ENCODE measurements at places on chromosomes 3 and 15.

GRCh38 chr3:18195836-18196235 lies 229.3 kb downstream of the SATB1 start:
- DNase-seq, result no peak

- DNase-seq, result peak; percentile 89
These were observed at the start of gene CCR1 for GRCh38 chr3:46208167-46208704. Gene CCR1 (minus strand): TSS chr3:46208313. CDS start chr3:46204313, 4,000 bp downstream.

GRCh38 chr15:81595752-81596151 lies 221.7 kb upstream of the TMC3 start:
- DNase-seq, result no peak

- no peak for DNase-seq
These were observed 11.3 kb upstream of the CHST14 start for GRCh38 chr15:40459391-40460015.

GRCh38 chr15:96321639-96322535 lies 8.6 kb upstream of the NR2F2 start:
- DNase-seq, result no peak

DNA sequence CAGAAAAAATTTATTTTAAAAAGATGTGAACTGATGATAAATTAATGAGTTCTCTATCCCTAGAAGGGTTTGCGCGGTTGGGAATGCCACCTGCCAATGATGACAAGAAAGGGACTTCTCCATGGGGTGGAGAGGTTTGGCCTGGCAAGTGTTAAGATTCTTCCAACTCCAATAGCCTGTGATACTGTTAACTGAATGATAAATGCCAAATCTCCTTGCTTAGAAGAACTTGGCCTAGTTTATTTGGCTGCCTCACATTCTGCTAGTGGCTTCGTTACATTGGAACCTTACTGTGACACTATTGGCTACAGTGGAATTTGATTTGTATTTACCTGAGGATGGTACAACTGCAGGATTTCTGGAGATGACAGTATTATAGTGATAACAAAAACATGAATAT lies 91.7 kb upstream of the CCNL1 start:
- no peak for DNase-seq

- DNase-seq, result peak; percentile 28
These were observed 33.2 kb downstream of the SLC12A8 start for GRCh38 chr3:125179143-125179883.

DNA sequence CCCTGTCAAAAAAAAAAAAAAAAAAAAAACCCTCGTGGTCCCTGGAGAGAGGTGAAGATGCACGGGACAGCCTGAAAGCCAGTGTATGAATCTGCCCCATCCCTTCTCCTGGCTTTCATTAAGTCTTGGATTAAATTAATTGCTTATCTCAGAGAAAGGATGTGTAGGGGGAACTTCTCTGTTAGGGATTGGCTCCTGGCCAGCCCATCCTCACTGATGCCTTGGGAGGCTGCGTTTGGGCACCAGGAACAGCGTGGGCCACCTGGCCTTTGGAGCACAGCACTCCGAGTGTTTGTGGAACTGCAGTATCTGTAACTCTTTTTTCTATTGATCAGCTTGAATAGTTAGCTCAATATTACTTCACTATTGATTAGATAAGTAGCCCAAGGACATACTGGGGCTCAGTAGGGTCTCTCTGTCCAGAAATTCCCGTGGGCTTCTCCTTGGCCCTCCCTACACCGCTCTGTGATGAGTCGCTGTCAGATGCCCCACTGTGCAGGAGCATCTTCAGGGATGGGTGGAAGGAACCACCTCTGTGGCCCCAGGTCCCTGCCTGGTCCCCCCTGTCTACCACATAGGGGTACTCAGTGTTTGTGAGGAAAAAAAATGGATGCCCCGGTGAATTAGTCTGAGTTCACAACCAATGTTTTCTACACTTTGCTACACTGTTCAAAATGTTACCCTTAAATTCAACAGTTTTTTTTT lies 2.0 kb downstream of the PXYLP1 start:
- DNase-seq, result no peak

- no peak for DNase-seq
These were observed 203.5 kb upstream of the LINGO1 start for GRCh38 chr15:77836121-77836692.

- DNase-seq, result no peak
These were observed 18.9 kb downstream of the MYH15 start for GRCh38 chr3:108491456-108491855.

DNA sequence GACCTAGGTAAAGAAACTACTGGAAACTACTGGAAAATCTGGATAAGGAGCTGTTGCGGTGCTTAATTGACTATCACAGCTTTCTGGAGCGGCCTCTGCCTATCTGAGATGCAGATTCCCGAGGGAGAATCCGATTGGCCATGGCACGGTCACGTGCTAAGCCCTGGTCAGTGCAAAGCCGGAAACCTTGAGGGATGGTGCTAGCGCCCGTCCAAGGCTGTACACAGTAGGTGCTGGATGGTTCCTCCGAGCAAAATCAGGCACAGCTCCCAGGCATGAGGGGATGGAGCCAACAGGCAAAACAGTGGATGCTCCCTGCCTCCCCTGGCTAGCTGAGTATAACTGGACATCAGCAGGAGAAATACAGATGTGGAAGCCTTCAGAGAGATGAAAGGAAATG lies 238.7 kb upstream of the HES1 start:
- DNase-seq, result no peak

DNA sequence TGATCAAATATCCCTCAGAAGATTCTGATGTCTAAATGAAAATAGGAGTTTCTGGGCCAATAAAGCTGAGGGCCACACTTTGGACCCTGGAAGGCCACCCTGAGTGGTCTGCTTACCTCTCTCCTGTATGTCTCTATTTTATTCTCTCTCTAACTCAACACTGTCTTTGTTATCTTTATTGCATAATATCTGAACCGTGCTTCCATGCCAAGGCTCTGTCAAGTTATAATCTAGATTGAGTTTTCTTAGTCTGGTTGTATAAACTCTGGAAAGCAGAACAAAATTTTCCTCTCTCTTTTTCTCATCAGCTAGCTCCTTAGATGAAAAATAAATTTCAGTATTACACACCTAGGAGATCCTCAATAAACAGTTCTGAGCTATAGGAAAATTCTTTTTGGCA lies 36.2 kb upstream of the ACTL6A start:
- no peak for DNase-seq

DNA sequence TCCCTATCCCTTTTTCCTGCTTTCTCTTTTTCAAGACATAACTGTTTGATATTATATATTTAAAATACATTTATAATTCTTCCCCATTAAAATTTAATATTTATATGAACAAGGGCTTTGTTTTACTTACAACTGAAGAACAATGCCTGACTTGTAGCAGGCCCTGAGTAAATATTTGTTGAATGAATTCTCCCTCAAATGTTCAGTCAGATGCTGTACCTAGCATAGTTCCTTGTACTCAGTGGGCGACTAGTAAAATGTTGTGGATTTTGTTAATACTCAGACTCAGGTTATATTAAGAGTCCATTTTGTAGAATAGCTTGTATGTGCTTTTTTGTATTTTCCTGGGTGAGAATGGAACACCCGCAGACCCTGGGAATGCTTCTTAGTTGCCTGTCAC lies 69.1 kb downstream of the SEC22A start:
- DNase-seq, result no peak

DNA sequence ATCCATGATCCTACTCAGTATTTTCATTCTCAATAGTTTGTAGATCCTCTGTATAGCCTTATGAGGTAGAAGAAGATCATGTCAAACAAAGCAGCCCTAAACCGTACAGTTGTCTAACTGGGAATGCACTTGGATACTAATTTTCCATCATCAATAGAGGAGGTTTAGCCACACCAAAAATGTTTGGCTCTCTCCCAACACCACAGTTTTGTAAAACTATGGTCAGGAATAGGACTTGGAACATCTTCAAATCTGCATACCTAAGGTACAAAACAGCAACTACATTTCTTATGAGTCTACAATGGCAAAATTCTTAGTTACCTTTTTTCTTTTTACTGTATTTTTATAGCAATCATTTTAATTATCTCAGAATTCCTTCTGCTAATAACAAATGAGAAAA lies 1001.6 kb downstream of the ROBO2 start:
- DNase-seq, result no peak

GRCh38 chr3:152556731-152557254 lies 278.1 kb upstream of the P2RY1 start:
- DNase-seq, result peak; percentile 7

- peak; percentile 55 for DNase-seq
These were observed 52.6 kb upstream of the ULK4 start for GRCh38 chr3:42014458-42014920.

- no peak for DNase-seq
These were observed 20.4 kb upstream of the SATB1 start for GRCh38 chr3:18445401-18446148.

DNA sequence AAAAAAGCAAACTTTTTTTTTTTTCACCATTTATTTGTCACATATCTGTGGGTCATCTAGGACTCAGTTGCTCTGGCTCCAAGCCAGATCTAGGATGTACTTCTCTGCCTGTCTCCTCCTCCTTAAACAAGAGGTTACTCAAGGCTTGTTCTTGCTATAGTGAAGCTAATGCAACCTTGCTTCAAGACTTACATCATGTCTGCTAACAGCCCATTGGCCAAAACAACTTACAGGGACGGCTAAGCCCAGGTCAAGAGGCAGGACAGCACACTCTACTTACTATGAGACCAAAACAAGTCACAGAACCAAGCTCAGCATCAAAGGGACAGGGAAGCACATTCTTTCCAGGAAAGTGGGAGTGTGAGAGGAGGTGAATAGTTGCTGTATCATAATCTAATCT lies 123.8 kb upstream of the BNIP2 start:
- DNase-seq, result no peak

GRCh38 chr3:98004721-98005120 lies 30.4 kb downstream of the GABRR3 start:
- DNase-seq, result no peak

- no peak for DNase-seq
These were observed 6.1 kb downstream of the CDHR4 start for GRCh38 chr3:49793486-49794085.

- DNase-seq, result no peak
These were observed 446.2 kb upstream of the NR2F2 start for GRCh38 chr15:95884276-95884675.

- no peak for DNase-seq
These were observed 33.3 kb downstream of the CCNB2 start for GRCh38 chr15:59138243-59138642.

- DNase-seq, result no peak
These were observed 134.9 kb downstream of the FEZF2 start for GRCh38 chr3:62238431-62238830.

- no peak for DNase-seq
These were observed 699.1 kb downstream of the NAALADL2 start for GRCh38 chr3:175558261-175558660.

GRCh38 chr3:21229426-21230135 lies 521.4 kb downstream of the ZNF385D start:
- no peak for DNase-seq

DNA sequence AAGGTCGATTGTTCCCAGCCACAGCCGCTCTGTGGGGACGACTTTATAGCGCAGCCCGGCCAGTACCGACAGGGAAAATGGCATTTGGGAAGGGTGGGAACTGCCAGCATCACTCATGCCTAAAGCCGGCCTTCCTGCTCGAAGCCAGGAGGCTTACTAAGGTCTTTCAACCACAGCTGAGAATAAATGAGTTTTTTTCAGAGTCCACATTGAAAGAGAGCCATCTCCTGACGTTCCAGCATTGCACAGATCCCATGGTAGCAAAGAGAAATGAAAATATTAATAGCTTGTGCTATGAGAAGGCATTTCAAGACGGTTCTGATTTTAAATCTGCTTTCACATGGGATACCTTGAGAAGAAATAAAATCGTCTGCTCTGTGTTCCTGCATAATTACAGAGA lies 230.2 kb upstream of the IGF1R start:
- DNase-seq, result no peak

GRCh38 chr3:150319900-150320299 lies 88.2 kb upstream of the TSC22D2 start:
- no peak for DNase-seq

- DNase-seq, result no peak
These were observed 206.1 kb downstream of the TIGIT start for GRCh38 chr3:114499976-114500375.

DNA sequence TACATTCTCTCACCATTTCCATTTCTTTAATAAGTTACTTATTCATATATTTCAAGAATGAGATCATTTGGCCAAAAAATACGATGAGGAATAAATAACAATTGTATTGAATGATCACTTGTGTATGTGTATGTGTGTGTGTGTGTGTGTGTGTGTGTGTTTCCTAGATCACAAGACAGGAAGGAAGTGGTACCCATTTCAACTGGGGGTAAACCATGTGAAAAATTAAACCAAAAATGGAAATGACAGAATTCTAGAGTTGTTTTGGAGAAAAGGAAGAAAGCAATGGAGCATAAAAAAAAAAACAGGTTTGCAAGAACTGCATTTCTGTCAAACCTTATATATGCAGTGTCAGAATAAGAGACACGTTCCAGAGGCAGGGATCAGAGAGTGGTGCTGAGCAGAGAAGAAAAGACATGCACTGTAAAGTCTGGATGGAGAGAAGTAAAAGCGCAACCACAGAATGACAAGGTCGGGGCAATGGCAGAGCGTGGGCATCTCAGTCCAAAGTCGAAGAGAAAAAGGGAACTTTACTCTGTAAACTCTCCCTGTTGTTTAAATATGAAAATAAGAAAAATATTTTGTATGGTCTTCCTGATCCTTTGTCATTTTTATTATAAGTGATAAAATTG lies 75.5 kb downstream of the PEX5L start:
- DNase-seq, result no peak

Measured in pons (tissue), 1 donor.